ENCODE measurements at places on chromosomes 16 and 17.
A peak's percentile ranks its signal among the peaks of the same experiment; 100 is the strongest.

DNA sequence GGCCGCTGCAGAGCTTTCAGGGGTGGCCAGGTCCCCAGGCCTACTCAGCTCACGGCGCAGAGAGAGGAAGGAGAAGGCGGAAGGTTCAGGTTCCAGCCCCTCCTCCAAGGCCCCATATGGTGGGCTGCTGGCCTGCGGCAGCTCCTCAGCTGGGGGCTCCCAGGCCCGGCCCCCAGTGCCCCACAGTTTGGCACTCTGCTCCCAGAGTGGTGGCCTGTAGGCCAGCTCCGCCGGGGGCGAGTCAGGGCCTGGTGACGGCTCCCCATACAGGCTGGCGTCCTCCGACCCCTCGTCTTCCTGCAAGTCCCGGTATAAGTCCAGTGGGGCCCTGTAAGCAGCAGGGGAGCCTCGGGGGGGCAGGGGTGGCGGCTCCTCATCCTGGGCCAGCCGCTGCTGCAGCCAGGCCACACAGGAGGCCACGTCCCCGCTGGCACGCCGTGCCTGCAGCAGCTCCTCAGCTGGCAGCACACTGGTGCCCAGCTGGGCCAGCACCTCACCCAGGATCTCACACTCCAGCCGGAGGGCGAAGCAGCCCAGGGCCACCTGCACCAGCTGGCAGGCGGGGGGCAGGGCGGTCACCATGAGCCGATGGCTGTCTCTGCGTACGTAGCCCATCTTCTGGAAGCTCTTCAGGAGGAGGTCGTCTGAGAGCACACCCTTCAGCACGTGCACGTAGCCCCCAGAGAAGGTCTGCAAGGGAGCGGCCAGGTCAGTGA, 3.7 kb downstream of the SPATA2L start:
- no peak for DNase-seq

DNA sequence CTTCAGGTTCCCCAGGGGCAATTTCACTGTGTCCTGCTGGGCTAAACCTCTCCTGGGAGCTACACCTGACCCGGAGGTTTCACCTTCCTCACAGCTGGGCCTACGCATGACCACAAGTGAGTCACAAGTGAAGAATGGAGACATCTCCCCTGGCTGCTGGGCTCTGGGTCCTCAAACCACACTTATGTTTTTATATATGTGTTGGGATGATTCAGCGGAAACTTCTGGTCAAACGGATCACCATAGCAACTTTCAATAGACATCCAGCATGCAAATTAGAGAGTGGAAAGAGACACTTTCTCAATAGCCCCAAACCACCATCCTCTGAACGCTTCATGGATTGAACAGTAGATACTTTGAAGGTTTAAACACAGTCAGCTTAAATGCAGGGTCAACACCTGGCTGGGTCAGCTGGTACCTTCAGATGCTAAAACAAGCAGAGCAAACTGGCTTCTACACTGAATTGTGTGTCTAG, 28.0 kb upstream of the MAF start:
- DNase-seq, result no peak

DNA sequence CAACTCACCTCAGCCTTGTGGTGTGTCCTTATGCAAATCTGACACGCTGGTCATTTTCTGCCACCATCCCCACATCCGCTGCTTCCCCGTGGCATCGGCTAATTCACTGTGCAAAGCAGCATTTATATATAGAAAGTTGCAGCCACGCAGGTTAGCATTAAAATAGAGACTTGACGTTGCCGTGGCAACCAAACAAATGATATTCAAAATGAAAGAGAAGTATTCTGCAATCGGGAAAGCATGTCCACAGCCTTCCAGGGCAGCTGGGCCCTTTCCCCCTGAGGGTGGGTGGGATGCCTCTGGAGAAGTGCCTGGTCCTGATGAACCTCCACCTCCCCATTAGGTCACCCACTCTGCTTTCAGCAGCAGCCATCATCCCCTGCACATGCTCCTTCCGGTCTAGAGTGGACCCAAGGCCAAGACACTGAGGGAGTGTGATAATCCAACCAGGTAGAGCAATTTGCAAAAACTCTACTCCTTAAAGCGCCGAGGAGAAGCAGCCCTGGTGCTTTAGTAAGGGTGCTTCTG, 138.7 kb downstream of the GAS7 start:
- no peak for DNase-seq

GRCh38 chr16:50614955-50615724, 66.0 kb downstream of the SNX20 start:
- DNase-seq, result no peak

GRCh38 chr16:58885528-58886170, 151.5 kb upstream of the GOT2 start:
- no peak for DNase-seq

DNA sequence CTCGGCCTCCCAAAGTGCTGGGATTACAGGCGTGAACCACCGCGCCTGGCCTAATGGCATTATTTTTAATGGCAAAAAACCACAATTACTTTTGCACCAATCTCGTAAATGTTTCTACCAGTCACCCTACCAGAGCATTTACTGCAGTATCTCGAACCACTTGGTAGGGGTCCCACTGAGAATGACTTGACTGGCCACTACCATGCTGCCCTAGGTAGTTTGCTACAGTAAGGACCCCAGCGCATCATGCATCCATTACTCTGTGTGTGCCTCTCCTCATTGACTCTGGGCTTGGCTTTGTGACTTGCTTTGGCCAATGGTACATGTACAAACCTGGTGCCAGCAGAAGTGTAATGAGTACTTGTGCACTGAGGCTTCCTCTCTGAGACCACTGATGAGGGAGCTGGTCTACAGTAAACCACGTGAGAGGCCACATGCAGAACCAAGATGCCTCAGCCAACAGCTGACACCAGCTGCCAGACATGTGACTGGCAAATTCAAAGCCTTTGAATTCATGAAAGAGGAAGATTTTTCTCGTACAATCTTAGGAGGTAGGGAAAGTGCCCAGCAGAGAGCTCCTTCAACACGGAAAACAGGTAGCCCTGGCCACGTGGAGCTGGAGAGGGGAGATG, 421.7 kb upstream of the C16orf82 start:
- DNase-seq, result no peak

- no peak for DNase-seq
These were observed 482 bp downstream of the DCTPP1 start for GRCh38 chr16:30429418-30429677.

GRCh38 chr17:13253733-13254410, 236.0 kb upstream of the ELAC2 start:
- no peak for DNase-seq

- no peak for DNase-seq
These were observed 142.0 kb upstream of the RCVRN start for GRCh38 chr17:10046786-10047785.

DNA sequence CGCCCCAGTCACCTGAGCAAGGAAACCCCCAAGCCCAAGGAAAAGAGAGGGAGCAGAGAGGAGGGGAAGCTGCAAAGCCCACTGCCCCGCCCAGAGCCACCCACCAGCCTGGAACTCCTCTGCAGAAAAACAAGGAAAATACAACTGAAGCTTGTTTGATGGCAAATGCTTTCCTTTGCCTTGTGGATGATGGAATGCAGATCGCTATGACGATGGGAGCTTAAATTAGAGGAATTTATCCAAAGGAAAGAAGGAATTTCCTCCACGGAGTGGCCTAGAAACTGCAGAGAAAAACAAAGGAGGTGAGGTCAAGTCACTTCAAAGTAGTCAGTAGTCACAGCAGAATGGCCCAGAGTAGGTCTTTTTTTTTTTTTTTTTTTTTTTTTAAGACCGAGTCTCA, 31.5 kb upstream of the ASGR2 start:
- no peak for DNase-seq

DNA sequence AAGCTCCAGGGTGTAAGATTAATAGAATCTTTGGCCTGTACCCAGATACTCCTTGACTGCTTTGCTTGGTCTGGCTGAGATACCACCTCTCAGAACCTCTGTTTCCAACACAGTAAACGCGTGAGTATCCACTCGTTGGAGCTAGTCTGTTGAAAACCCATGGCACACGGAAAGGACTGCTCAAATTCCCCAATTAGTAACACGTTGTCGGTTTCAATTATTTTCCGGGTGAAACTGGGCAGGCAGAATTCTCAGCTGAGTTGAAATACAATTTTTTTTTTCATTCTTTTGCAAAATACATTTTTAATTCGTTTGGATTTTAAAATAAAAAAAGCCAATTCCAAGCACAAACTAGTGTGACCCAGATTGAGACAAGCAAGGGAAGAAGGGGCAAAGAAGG, 120.5 kb downstream of the MAF start:
- no peak for DNase-seq

GRCh38 chr17:76000016-76000754, 470 bp upstream of the CDK3 start:
- DNase-seq, result peak; percentile 38

DNA sequence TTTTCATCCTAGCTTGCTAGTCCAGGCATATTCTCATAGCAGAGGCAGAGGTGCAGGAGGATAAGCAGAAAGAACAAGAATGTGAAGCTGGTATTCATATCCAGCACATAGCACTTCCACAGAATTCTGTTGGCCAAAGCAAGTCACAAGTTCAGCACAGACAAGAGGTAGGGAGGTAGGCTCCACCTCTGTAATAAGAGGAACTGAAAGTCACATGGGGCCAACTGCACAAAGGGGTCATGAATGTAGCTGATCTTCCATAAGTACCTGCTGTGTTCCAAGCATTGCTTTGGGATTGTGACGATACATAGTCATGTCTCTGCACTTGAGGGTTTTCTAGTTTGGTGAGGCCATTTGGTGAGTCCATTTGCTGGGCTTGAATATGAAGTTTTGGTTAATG, 110.8 kb upstream of the MPHOSPH6 start:
- DNase-seq, result no peak

DNA sequence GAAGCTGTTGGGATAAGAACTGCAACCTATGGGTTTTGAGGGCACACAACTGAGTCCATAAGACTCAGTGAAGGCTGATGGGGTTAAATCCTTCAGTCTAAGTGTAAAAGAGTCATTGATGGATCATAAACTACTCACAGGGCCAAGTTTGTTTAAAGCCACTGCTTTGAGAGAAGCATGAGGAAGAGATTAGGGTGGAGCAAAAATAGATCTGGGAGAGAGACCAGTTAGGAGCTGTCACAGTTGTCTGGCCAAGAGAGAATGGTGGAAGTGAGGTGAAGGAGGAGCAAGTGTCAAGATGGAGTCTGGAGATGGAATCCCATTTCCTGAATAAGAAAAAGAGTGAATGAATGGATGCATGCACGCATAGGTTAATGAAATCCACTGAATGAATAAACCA, 379.1 kb upstream of the CDH11 start:
- no peak for DNase-seq

GRCh38 chr17:50470426-50470825, 1.7 kb upstream of the CHAD start:
- no peak for DNase-seq

DNA sequence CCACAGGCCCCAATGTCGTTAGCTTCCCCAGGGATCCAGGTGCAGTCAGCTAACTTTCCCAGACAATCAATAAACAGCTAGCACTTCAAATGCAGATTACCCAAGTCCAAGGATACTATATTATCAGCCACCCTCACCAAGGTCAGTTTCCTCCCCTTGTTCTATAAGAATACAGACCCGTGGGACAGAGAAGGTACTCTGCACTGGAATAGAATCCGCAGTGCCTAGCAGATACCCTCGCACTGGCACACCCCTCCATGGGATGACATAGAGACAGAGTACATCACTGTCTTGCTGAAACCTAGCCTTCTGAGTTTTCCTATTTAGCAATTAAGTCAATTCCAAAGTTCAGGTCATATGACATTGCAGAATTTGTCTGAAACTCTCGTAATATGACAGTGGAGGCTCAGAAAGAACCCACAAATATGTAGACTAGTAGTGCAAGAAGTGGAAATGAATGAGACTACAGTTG, 40.0 kb upstream of the ABCA10 start:
- no peak for DNase-seq

DNA sequence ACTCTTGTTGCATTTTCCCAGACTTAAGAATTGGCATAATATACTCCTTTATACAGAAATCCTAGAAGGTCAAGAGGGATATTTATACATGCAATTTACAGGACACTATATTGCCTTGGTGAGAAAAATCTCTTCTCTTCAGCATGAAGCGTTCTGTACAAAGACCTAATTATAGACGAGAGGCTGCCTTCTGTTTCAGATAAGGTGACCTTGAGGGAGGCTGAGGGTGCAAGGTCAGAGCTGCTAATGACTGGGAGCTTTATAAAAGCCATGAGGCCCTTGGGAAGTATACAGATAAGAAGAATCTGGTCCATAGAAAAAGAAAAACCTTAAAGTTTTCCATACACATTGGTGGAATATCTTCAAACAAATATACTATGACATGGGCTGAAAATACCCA, 156.3 kb upstream of the SOX9 start:
- DNase-seq, result no peak

- no peak for DNase-seq
These were observed 5.4 kb upstream of the ZNF500 start for GRCh38 chr16:4772351-4772750.

DNA sequence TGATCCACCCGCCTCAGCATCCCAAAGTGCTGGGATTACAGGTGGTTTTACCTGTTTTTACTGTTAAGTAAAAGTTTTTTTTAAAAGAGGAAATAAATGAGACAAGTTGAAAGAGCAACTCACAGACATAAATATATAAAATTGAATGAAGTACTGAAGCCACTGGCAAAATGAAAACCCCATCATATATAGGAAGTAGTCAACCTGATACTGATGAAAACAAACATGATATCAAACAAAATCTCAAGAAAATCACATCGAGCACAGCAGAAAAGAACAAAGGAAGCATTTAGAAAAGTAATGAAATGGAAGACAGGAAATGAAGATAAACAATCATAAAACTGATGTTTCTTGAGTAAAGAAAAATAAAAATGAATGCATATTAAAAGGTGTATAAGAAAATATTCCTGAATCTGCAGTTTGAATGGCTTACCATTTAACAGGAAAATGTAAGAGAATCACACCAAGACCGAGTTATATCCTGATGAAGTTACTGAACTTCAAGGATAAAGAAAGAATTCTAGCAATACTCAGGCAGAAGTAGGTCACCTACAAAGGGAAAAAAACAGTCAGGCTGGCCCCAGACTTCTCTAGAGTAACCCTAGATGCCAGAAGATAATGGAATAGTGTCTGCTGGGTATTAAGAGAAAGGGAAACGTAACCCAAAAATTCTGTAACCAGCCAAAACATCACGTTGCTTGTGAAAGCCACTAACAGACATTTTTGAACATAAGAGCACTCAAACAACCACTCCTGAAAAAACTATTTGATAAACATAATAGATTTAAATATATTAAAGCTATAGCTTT, 31.5 kb downstream of the UBE2G1 start:
- no peak for DNase-seq

Data from NCI-H1694 treated with DMSO at 0.1 percent for 48 hours (cell line).